Endodermal cell (in vitro differentiated cells): ENCODE measurements at places on chromosomes 5 and 9.
A peak's percentile ranks its signal among the peaks of the same experiment; 100 is the strongest.

- DNase-seq, result no peak
- H3K4me3 ChIP-seq, result no peak overlapping the region
- H3K27ac ChIP-seq, result no peak overlapping the region
- no peaks in the 10 kb centered on the region for H3K4me1 ChIP-seq
- H3K27me3 ChIP-seq, result no peaks in the 10 kb centered on the region
These were observed 19.8 kb upstream of the HEXB start for GRCh38 chr5:74665273-74665672.

DNA sequence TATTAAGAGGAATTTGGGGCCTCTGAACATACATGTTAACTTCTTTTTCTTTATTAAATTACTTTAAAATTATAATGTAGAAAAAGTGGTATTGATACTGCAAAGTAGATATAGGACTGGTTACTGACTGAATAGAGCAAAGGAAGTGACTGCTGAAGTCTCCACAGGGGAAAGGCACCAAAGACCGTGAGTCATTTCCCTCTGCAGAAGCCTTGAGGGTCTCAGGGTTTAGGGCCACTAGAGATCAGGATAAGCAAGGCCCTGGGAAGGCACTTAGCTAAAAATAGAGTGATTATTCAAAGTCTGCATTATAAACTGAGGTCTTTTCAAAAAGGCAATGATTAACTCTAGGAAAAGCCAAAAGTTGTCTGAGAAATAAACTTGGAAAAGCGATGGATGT lies 44.7 kb upstream of the ITGA1 start:
- no peaks in the 10 kb centered on the region for H3K36me3 ChIP-seq
- no peak overlapping the region for H3K4me3 ChIP-seq
- no peak overlapping the region for H3K27ac ChIP-seq
- H3K27me3 ChIP-seq, result no peaks in the 10 kb centered on the region
- H3K4me1 ChIP-seq, result no peaks in the 10 kb centered on the region

- H3K27ac ChIP-seq, result no peak overlapping the region
- H3K4me1 ChIP-seq, result no peaks in the 10 kb centered on the region
- H3K4me3 ChIP-seq, result no peak overlapping the region
- DNase-seq, result peak; percentile 53
These were observed 89.2 kb downstream of the TEK start for GRCh38 chr9:27198190-27198589.

DNA sequence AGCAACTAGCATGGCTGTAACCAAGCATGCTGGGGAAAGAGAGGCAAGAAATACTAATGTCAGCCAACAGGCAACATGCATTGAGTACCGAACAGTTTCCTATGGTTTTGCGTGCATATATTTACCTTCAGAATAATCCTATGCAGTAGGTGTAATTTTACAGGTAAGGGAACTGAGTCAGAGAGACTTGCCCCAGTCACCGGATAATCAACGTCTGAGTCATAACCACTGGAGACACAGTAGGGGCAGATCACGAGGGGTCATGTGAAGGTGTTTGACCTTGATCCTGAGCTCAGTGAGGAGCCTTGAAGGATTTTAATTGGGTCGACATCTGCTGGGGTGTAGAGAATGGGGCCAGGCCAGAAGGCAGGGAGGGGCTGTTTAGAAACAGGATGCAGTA lies 13.4 kb upstream of the TSC1 start:
- no peaks in the 10 kb centered on the region for H3K36me3 ChIP-seq
- H3K27ac ChIP-seq, result no peak overlapping the region
- peaks cover 4% of the 10 kb centered on the region for H3K27me3 ChIP-seq
- no peak for DNase-seq
- no peak overlapping the region for H3K4me3 ChIP-seq

- H3K4me1 ChIP-seq, result no peaks in the 10 kb centered on the region
- no peak for DNase-seq
- H3K27me3 ChIP-seq, result no peaks in the 10 kb centered on the region
These were observed 238.7 kb downstream of the AGTPBP1 start for GRCh38 chr9:85502815-85503655.

DNA sequence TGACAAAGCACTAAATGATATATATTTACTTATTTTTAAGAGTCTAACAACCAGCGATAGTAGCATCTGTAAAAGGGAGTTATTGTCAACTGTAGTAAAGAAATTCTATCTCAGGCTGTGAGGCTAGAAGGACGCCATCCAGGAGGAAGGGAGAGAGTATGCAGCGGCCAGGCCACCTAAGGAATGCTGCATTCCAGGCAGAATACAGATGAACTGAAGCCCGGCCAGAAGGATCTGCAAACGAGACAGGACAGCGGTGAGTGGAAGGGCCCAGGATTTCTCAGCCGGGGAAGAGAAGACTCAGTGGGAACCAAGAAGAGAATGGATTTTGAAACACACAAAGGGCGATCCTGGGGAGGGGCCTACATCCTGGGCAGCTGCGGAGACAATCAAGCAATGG lies 7.4 kb downstream of the RETREG1 start:
- H3K36me3 ChIP-seq, result no peaks in the 10 kb centered on the region
- no peaks in the 10 kb centered on the region for H3K4me1 ChIP-seq

GRCh38 chr9:106421772-106422171 lies 441.2 kb upstream of the ZNF462 start:
- no peak overlapping the region for H3K27ac ChIP-seq
- no peaks in the 10 kb centered on the region for H3K36me3 ChIP-seq
- no peaks in the 10 kb centered on the region for H3K27me3 ChIP-seq
- no peak for DNase-seq
- H3K4me1 ChIP-seq, result no peaks in the 10 kb centered on the region
- no peak overlapping the region for H3K4me3 ChIP-seq

DNA sequence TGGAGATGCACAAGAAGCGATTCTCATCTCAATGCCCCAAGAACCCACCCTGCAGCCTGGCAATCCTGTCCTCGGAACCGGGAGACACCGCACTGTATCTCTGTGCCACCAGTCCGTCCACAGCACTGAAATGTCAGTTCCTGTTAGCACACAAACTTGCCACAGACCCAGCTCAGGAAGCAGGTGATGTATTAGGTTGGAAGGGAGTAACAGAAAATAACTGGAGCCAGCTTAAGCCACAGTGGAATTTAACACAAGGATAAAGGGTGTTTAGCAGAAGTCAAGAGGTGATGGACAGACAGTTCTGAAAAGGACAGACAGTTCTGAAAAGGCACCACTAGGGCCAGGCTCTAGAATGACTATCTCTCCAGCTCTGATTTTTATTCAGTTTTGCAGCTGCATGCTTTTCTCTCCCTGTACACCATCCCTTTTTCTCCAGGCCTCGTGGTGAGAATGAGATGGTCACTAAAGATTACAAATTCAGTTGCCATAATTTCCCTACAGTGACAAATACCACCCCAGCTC lies 114.4 kb downstream of the ANKRD18B start:
- peaks cover 30% of the 10 kb centered on the region for H3K27me3 ChIP-seq
- peaks cover 5% of the 10 kb centered on the region for H3K4me1 ChIP-seq
- no peak overlapping the region for H3K4me3 ChIP-seq
- no peaks in the 10 kb centered on the region for H3K36me3 ChIP-seq
